Anterior cingulate cortex (tissue), 58 donors: ENCODE measurements at places on chromosomes 5 and 9.

DNA sequence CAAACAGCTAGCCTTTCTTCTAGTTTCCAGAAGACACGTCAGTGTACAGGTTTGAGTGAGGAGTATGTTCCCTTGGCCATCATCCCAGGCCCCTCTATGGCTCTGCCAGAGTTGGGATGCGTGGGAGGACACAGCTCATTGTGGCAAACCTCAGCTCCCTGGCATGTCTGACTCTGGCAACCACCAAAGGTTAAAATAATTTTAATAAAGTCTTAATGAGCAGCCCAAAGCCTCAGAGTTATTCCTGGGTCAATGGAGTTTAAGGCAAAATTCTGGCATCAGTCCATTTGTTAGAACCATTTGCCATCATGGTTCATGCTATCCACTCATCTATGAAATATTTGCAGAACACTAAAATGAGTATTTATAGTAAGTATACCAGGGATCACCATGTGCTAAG lies 79.8 kb upstream of the PAPPA start:
- no peak for DNase-seq

- no peak for DNase-seq
Observed at GRCh38 chr9:12973710-12974109, 198.9 kb downstream of the LURAP1L start.

DNA sequence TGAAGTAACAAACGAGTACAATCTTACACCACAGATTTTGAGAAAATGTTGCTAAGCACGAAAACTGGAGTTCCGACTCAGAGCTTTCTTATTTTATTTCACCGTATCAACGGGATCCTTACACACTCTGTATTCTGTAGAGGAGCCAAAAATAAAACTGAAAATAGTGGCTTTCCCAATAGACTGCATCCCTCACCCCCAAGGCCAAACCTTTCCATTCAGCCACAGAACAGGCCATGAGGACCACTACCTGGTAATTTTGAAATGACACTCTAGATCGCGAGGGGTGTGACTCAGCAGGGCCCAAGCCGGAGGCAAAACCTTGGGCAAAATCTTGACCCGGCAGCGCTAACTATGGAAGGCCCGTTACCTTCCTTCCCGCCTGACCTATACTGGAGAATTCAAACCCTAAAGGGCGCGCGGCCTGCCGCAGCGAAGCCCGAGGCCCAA lies 432 bp downstream of the HSPA9 start:
- DNase-seq, result no peak

DNA sequence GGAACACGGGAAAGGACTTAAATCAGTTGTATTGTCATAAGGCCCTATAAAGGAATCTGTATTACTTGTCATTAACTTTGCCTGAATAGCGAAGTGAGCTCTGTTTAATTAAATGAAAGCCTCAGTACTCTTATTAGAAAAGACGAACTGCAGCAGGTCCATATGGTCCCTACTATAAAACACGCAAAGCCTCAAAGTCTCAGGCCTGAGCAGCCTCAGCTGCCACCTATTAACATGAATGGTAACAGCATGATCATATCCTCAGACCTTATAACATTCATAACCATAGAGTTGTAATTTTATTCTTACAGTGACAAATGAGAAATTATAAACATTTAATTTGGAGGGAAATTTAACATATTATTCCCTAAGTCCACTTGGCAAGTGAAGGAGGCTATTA lies 1113.7 kb upstream of the WWC1 start:
- DNase-seq, result no peak

GRCh38 chr5:75051217-75051751 lies 1.1 kb downstream of the GCNT4 start:
- DNase-seq, result no peak
